Ovary (tissue), 10 donors: ENCODE measurements at places on chromosomes 3 and 15. TPM values are rescaled to one million over a fixed set of nuclear protein-coding genes. Genes with fewer than 3 reads are reported as not detected.

Gene GXYLT2
- total RNA-seq = 51.0 TPM

- H3K4me3 ChIP-seq = no peak overlapping the region
- no peak overlapping the region for H3K27ac ChIP-seq
- H3K27me3 ChIP-seq = no peaks in the 10 kb centered on the region
- H3K36me3 ChIP-seq = no peaks in the 10 kb centered on the region
- H3K4me1 ChIP-seq = peaks cover under 1% of the 10 kb centered on the region
Measured at GRCh38 chr15:68379058-68379758, 52.8 kb downstream of the ITGA11 start.

Gene SH2D7
- total RNA-seq = not detected

DNA sequence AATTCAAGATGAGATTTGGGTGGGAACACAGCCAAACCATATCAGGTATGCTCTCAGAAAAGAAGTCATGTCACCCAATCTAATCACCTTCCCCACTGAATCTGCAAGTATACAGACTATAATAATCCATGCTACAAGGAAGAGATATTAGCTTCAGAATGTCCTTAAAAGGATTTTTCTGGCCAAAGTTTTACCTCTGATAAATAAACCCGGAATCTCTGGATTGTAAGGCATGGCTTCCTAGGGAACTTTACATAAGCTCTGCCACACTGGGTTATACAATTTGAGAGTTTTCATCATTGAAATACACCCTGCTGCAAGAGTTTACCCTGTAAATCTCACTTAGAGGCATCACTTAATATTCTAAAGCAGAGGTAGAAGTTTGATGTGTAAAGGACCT lies 330.5 kb upstream of the KCNMB2 start:
- H3K27me3 ChIP-seq = no peaks in the 10 kb centered on the region
- H3K36me3 ChIP-seq = no peaks in the 10 kb centered on the region
- H3K4me3 ChIP-seq = no peak overlapping the region
- no peaks in the 10 kb centered on the region for H3K4me1 ChIP-seq
- DNase-seq = no peak

DNA sequence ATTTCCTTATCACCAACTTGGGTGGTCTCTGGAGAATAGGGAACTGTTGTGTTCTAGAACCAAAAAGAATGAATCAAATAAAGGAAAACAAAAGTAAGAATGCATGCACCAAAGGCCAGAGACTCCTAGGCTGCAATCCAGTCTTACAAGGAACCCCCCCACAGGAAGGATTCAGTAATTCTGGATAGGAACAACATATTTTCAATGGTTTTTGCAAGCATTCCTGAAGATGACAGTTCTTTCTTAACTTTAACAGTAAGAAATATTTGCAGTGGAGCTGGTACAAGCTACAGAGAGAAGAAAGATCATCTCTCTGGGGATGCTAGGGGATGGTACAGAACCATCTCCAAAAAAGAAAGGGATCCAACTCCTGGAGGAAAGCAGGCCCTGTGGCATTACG lies 116.2 kb upstream of the CHRM5 start:
- no peaks in the 10 kb centered on the region for H3K4me1 ChIP-seq
- H3K36me3 ChIP-seq = no peaks in the 10 kb centered on the region
- no peaks in the 10 kb centered on the region for H3K27me3 ChIP-seq
- no peak for DNase-seq

DNA sequence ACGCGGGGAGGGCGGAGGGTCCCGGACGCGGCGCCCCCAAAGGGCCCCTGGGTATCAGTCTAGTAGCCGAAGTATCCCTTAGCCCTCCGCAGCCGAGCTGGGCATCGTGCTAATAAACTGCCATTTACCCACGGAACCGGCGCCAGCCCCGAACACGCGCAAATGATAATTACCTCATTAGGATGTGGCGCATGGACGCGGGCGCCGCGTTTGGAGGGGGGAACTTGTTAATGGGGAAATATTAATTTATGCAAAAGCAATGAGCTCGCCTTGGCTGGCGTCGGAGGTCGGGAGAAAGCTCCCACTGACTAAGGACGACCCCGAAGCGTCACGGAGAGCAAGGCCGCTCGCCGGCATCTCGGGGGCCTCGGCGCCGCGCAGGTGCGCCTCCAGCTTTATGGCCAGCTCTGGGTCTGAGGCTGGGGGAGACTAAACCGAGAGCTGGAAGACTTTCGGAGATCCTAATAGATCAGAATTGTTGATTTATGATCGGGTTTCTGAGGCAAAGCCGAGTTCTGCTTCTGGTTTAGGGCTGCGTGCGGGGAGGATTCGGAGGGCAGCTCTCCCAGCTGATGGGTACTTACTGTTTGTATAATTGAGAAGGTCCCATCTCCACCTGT lies 474 bp upstream of the FEZF2 start:
- H3K36me3 ChIP-seq = no peaks in the 10 kb centered on the region
- peaks cover 4% of the 10 kb centered on the region for H3K4me1 ChIP-seq
- peaks cover 2% of the 10 kb centered on the region for H3K27me3 ChIP-seq
- H3K4me3 ChIP-seq = no peak overlapping the region
- DNase-seq = no peak

DNA sequence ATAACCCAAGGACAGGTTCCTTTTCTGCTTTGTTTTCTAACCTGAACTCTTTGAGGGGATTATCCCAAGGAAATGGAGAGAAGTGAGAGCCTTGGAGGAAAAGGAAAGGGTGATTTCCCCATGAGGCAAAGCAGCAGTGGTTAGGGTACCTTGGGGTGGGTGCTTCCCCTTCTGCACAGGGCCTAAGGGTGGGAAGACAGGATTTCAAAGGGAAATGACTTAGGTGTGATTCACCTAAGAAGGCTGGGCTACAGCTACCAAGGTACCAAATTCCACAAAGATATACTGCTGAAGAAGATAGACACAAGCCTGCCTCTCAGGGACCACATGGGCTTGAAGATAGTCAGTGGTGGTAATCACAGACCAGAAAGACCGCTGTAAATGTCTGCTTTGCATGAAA lies 325.3 kb upstream of the DPH6 start:
- no peak overlapping the region for H3K27ac ChIP-seq
- no peak for DNase-seq
- no peak overlapping the region for H3K4me3 ChIP-seq
- no peaks in the 10 kb centered on the region for H3K27me3 ChIP-seq
